CD4-positive, alpha-beta T cell treated with Interleukin-1 beta for 1 hour (primary cell): ENCODE measurements at places on chromosomes 13 and 19.

DNA sequence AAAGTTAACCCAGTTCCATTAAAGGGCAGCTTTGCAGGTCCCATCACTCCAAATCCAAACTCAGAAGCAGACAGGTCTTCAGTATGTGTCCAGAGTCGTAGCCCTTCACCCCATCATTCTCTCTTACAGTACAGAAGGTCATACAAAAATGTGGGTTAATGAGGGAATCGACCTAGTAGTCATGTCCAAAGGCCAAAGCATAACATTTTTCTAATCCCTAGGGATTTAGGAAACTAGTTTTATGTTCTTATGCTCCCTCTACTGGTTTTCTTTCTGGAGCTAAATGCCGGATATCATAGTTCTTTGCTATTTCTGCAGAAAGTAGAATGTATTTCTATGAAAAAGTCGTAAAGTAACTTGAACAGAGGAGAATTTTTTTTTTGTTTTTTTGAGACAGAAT lies 72.2 kb downstream of the DHRS12 start:
- DNase-seq: no peak

DNA sequence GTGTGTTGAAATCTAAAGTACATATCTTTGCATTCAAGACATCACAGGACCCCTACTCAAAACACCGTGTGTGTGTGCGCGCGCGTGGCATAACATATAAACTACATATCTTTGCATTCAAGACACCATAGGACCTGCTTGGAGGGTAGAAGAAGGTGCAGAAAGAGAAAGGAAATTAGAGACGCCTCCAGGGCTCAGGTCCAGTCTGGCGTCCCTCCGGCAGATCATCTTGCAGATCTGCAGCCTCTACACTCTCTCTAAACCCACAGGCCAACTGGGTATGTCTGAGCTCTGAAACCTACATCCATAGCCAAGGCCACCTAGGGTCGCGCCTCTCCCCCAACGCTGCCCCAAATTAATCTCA lies 659 bp upstream of the PAFAH1B3 start:
- DNase-seq: no peak

GRCh38 chr13:97192166-97192565 lies 30.0 kb upstream of the MBNL2 start:
- no peak for DNase-seq

DNA sequence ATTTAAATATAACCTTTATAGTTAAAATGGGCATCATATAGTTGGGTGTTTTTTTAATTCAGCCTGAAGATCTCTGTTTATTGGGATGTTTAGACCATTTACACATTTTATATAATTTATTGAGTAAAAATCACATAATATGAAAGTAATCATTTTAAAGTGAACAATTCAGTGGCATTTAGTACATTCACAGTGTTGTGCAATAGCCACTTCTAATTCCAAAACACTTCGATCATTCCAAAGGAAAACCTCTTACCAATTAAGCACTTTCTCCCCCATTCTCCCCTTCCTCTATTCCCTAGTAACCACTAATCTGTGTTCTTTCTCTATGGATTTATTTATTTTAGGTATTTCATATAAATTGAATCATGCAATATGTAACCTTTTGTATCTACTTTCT lies 30.2 kb downstream of the ZNF527 start:
- DNase-seq: no peak

GRCh38 chr13:99514801-99515200 lies 13.5 kb downstream of the TM9SF2 start:
- no peak for DNase-seq

GRCh38 chr19:28489776-28490175 lies 723.2 kb downstream of the UQCRFS1 start:
- DNase-seq: no peak
